Activated CD8-positive, alpha-beta memory T cell treated with anti-CD3 and anti-CD28 coated beads, Interleukin-2, amount 10 ng/mL, durations not matched to agents 7 days and 5 days (primary cell): ENCODE measurements at places on chromosomes 7 and 10.

DNA sequence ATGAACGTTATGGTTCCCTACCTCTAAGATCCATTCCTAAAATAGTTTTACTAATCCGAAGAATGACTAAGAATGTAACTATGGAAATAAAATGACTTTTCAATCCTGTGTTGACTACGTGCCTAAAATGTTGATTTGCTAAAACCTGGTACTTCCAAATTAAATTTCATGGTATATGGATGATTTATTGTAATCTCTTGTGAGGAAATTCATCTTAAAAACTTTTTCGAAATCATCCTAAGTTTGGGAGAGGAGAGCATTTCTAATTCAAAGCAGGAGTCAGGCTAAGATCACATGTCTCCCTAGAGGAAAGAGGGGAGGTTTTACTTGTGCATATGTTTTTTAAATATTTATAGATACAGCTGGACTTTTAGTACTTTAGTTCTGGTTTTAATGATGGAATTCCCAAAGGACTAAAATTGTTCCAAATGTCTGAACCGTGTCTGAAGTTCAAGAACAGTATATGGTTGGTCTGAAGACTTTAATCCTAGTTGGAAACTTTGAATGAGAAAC lies 483.9 kb downstream of the AUTS2 start:
- DNase-seq: no peak

DNA sequence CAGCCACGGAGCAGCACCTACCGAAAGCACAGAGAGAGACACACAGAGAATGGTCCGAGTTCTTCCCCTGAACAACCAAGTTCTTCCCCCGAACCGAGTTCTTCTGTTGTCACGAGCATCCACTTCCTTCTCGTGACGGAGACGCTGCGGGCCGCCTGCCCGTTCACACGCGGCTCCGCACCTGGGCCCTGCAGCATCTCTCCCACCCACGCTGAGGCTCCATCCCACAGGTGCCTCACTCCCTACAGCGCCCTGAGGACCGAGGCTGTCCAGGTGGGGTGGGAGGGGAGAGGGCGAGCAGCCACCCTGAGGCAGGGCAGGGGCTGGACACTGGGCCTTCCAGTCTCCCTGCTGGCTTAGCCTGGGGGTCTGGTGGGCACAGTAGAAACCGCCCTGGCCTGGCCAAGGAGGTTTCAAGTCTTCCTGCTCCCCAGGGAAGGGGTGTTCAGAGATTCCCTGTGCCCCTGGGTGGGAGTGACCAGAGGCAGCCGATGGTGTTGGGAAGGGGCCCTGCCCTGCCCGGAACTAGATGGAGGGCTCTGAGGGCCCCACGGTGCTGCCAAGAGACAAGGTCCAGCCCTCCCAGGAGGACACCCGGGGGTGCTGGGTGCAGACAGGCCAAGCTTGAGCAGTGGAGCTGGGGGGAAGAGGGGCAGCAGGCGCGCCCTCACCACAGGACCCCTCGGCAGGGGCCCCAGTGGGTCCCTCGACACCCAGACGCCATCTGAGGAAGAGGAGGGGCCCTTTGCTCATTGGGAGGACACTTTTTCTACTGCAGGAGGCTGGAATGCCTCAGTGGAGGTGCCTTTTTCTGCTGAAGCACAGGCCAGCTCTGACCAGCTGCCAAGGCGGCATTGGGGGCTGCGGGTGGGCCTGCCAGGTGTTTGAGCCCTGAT lies 5.2 kb upstream of the NKX6-2 start:
- no peak for DNase-seq

- DNase-seq: peak; percentile 83
These were observed 105.8 kb downstream of the ELMO1 start for GRCh38 chr7:37342688-37343471.

DNA sequence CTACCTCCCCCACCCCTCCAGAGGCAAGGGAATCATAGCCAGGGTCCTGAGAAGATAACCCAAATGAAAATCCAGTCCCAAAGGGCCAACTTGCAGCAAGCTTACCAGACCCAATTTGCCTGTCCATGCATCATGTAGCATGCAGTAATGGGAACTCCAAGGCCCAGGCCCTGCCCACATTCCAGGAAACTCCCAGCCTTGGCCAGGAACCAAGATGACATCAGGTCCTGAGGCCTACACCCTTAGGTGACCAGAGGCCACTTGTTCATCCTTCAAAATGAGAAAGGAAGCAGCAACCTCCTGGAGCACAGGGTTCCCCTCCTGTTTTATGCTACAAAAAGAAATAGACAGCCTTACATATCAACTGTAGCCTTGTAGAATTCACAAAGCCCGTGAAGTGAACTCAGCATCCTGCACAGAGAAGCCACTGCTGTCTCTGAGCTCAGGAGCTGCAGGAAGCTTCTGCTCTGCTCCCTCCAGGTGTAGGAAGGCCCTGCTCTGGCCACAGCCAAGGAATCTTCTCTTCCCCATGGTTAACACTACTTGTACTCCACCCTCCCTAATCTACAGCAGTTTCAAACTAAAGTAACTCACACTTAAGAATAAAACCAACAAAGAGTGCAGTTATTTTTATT lies 30.3 kb upstream of the GRB10 start:
- no peak for DNase-seq

DNA sequence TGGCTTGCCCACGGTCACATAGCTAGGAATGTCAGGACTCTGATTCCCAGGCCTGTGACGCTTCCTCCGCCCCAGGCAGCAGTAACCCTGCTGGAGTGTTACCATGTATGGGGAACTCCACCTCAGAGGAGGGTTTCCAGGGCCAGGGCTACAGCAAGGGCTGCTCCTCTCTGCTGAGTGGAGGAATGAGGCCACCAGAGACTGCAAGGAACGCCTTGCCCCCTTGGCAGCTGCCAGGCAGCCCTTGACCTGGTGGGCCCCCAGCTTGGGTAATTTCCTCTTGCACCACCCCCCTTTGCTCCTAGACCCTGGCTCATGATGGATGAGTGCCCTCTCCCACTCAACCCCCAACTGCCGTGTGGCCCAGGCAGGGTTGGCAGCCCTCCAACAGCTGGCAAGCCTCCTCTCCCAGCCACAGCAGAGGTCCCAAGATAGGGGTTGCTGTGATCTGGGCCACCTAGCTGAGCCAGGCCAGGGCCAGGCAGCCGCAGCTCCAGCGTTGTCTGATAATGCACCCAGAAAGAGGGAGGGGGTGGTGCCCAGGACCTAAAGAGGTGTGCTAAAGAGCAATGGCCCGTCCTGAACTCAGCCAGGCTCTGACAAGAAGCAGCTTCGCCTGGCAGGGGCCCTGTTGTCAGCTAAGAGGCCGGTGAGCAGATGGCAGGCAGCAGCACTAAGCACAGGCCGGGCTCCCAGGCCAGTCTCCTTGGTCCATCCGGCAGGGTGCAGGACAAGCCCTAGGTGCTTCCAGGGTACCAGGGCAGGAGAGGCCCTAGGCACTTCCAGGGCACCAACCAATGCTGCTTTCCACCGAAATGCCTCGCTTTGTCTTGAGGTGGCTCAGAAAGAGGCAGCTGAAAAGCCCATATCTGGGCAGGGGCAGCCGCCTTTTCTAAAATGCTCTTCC lies 35.4 kb downstream of the DRGX start:
- DNase-seq: peak; percentile 30

GRCh38 chr7:55533050-55533728 lies 39.1 kb downstream of the VOPP1 start:
- peak; percentile 90 for DNase-seq

- peak; percentile 69 for DNase-seq
These were observed 650 bp upstream of the TM9SF3 start for GRCh38 chr10:96587264-96588059.

DNA sequence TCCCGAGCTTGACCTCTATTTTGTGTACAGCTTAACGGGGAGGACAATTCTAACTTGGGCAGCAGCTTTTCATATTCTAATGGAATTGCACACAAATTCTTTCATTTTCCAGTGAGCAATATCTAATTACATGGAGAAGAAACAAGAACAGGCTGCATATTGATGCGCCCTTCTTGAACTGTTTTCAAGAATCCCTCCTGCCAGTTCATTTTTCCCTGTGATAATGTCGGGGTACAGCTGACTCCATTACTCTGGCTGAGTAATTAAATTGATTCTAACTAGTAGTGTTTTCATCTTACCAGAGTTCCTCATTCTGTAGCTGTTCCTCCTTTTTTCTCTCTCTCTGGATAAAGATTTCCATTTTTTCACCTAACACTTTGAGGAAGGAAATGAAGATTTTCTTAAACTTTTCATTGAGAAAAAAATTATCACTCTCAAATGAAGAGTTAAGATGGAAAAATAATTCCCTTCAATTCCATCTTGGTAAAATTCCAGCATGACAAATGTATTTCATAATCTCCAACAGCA lies 190.9 kb downstream of the FANK1 start:
- no peak for DNase-seq

- DNase-seq: no peak
These were observed 26.6 kb downstream of the ST8SIA6 start for GRCh38 chr10:17427666-17428350.

- DNase-seq: no peak
These were observed 74.5 kb downstream of the COBL start for GRCh38 chr7:51242007-51242691.

- DNase-seq: no peak
These were observed 128.0 kb downstream of the MBL2 start for GRCh38 chr10:52644373-52645186.

DNA sequence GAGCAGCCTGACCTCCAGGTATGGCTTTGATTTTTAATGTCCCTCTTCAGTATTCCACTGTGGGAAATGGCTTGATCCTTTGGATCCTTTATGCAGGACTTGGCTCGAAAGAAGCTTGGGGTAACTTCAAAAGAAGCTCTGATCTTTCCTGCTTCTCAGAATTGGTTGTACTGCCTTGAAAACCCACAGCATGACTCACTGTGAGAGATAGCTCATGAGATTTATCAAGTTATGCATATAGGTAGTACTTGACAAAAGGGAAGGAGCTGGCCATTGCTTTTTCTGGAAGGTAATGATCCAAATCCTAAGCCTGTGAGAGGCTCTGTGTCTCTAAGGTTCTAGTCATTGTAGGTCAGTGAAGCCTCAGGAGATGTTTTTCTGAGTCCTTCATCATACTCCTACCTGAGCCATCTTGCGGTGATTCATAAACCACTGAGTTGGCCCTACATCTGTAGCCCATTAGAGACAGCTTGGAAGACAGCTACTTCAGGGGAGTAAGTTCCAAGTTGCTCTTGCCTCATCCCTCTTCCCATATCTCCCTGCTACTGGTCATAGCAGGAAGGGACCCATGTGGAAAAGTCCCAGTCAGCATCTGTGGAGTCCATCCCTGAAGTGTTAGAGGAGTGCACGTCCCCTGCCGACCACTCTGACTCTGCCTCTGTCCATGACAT lies 36.7 kb upstream of the NFKB2 start:
- DNase-seq: peak; percentile 43

GRCh38 chr10:112789248-112789647 lies 160.8 kb upstream of the TCF7L2 start:
- DNase-seq: no peak

DNA sequence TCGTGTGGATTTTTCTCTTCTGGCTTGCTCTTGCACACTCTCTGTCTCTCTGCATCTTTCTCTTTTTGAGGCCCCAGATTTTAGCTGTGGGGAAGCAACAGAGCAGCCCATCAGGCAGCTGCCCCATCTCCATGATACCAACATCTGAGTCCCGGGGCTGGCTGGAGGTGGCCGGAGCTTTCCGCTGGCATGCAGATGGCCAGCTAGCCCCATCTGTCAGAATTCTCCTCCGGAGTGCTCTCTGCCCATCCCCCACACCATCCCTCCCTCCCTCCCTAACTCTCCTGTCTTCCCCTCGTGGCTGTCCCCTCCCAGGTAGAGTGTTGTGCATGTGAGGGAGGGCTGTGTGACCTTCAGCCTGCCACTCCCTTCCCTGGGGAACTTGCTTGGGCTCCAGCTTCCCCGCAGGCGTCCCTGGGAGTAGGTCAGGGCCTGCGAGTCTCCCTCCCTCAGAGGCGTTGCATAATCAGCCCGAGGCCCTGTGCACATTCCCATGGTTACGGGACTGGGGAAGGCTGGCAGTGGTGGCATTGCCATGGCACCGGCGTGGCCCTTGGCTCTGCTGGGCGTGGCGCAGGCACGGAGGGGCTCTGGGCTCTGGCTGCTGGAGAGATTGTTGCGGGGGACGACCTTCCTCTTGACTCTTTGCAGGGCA lies 24.7 kb downstream of the GHRHR start:
- no peak for DNase-seq

GRCh38 chr7:132436121-132436520 lies 140.1 kb downstream of the PLXNA4 start:
- DNase-seq: no peak

DNA sequence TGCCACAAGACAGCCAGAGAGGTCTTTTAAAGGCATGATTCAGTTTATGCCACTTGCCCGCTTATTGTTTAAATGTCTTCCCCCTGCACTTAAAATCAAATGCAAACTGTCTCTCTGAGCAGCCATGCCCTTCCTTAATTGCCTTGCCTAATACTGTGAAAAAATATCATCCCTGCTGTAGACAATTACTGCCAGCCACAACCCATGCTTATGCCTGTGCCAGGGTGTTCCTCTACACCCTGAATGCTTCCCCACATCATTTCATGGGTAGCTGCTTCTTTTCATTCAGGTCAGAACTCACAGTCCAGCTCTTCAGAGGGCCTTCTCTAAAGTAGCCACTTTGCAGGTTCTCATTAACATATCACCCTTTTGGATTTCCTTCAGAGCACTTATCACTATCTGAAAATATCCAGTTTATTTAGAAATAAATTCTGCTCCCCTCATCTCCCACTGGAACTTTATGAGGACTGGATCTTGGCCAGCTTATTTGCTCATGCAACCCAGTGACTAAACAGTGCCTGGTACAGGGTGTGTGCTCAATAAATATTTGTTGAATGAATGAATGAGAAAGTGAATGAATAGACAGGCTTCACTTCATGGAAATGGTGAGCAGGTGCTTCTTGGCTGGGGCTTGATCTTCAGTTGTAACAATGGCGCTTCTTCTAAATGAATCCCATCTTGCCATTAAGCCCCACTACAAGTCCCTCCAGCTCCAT lies 162.4 kb upstream of the MDFIC start:
- DNase-seq: no peak

- DNase-seq: no peak
These were observed 3.5 kb downstream of the JAKMIP3 start for GRCh38 chr10:132069122-132069848.

DNA sequence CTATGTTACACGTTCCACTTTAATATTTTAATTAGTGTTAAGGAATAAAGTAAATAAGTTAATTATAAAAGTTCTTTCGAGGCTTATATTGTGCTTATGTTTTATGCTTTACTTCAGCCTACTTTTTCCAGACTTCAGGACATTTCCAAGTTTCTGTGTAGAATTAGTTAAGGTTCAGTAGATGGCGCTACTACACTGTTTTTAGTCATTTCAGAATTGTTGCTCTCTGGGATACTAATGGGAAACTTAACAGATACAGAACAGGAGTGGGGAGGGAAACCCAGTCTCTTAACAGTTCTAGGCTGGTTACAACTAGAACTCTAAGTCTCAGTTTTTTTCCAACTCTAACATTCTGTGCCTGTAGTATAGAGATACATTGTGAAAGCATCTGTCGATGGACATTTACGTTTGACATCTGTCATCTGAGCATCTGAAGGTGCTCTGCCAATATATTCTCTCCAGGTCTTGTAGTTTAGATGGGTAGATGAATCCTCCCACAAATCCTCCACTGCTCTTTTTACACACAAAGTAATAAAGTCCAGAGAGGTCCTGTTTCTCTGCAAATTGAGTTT lies 56.8 kb upstream of the FAM171A1 start:
- no peak for DNase-seq
